Smooth muscle cell of the brain vasculature (primary cell): ENCODE measurements at places on chromosomes 1 and 21.

GRCh38 chr1:68166348-68166747, 66.0 kb downstream of the WLS start:
- DNase-seq = no peak

DNA sequence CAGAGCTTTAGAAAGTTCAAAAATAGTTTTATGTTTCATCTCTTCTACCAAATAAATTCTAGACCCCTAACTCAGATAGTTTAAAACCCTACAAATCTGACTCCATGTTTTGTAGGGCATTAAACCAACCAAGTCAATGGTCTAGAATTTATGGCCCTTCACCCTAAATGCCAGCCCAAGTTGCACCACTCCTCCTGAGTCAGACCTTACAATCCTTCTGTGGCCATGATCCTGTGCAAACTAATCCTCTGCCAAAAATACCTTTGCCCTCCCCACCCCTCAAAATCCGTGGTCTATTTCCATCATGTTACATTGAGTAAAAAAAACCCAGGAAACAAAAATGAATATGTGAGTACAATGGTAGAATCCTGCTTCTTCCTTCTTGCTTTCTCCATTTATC, 179.3 kb downstream of the NR5A2 start:
- DNase-seq = no peak

GRCh38 chr1:35845766-35846165, 37.2 kb upstream of the AGO1 start:
- DNase-seq = no peak

DNA sequence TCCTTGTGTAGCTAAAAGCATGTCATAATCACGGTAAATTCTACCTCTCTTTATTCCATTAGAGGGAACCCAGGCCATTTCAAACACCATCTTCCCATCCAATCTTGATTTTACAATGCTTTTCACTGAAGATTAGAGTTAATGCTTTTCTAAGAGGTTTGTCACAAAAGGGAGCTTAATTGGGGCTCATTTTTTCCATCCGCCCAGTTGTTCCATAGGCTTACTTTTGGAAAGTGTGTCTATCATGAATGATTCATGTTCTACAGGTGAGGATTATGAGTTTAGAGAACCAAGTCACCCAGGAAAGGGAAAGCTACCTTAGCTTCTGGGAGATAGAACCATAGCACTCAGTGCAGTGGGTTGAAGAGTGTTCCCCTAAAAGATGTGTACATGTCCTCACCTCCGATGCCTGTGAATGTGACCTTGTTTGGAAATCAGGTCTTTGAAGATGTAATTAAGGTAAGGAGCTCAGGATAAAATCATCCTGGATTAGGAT, 286.9 kb upstream of the RUNX1 start:
- DNase-seq = no peak

DNA sequence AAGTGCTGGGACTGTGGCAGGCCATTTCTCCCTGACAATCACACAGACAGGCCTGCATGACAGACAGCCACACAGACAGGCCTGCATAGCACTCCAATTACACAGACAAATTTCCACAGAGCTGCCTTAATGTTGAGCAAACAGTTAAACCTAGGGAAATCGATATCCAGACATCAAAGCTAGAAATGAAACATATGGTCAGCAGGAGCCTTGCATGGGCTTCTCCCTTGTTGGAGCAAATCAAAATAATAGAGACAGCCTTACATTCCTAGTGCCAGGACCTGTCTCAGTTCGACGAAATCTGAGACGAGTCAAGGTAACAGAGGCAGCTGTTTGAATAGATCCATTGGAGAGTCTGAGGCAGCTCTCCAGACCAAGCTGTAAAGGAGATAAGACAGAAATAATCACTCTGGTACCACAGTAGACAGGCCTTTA, 42.4 kb downstream of the OLFML3 start:
- no peak for DNase-seq

- DNase-seq = no peak
Observed at GRCh38 chr1:99820546-99820945, 29.6 kb upstream of the AGL start.

DNA sequence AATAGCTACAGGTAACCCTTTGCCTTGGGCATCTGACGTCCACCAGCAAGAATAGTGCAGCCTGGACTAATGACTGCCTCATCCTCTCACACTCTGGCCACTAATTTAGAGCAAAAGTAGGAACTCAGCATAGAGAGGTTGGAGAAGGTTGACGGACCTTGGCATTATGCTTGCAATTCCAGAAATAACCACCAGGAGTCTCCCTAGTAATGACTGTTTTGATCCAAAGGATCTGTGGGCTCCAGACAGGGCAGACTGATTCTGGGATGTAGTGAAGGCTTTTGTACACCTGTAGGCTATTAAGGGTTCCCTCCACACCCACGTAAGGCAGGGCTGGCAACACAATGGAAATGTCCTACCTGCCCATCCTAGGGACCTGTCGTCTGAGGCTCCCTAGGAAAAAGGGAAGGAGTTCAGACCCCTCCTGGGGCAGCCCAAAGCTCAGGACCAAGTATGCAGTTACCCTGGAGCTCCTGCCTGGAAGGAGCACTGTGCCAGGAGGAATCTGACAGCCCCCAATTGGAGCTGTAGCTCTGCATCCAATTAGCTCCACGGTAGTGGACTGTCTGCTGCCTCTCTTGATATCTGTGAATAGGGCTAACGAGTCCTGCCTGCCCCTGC, 91.0 kb upstream of the TMEM51 start:
- no peak for DNase-seq

- DNase-seq = peak; percentile 65
Observed at GRCh38 chr1:19918057-19918456, 5.4 kb downstream of the PLA2G2E start.

DNA sequence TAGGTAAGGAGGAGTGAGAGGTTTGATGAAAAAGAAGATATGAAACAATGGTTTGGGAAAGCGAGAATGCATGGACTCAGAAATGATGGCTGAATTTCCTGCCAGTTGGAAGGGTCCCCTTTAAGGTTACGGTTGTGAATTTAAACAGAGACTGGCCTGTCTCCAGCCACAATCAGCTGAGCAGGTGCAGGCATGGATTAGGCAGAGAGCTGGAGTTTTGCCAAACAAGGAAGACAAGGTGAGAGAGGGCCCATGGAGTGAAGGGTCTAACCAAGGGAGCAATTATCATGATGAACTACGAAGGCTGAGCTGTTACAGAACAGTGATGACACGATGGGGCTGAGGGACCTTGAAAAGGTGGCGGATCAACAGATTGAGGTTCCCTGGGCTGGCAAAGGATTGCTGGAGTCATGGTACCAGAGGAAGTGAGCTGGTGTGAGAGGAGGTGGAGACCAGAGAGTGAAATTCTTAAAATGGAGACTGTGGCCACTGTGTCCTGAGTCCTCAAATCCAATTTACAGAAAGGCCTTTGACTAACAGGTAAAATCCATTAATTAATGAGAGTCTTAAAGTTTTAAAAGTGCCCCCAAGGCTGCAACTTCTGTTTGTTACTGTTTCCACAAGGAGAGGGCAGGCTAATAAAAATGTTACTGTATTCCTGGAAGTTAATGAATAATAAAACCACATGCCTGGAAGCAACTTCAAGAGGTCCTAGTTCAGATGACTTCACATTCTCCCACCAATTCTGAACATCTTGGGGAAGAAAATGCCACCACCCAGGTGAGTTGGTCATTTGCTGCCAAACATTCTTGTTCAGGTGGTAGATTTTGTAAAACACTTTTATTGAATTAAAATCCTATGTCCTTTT, 41.5 kb downstream of the LHX9 start:
- DNase-seq = no peak

- DNase-seq = no peak
Observed at GRCh38 chr1:66383168-66383567, 150.8 kb upstream of the SGIP1 start.

DNA sequence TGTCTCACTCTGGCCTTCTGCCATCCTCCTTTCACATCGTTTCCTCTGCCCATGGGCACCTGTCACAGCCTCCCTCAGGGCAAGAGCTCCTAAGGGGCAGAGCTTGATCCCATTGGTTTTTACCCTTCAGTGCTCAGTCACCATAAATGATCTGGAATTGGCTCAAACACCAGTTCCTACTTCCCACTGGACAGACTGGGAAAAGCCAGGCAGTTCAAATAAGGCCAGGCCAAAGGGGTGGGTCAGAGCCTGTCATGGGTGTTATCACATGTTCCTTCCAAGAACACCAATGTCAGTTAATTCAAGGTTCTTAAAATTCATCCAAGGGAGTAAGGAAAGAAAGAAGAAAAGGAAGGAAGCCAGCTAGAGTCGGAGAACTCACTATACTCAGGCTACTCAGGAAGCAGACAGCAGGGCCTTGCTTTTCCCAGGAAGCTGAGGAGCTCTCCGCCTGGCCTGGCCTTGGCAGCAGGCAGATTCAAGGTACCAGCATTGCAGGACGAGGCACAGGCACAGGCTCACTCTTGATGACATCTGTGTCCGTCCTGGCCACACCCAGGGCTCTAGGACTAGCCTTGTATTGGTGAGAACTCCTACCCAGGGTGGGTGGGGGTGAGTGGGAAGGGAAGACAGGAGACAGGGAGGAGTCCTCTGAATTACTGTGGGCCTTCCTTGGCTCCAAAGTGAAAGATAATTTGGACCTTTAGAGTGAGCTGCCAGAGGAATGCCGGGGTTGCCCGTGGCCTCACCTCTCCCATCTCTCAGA, 32.2 kb upstream of the ARTN start:
- DNase-seq = no peak

- DNase-seq = no peak
Observed at GRCh38 chr1:12197483-12197880, 30.7 kb downstream of the TNFRSF1B start.

GRCh38 chr1:225876900-225877510, 5.2 kb downstream of the TMEM63A start:
- no peak for DNase-seq

- no peak for DNase-seq
Observed at GRCh38 chr1:212605441-212606394, 2.8 kb upstream of the ATF3 start.

DNA sequence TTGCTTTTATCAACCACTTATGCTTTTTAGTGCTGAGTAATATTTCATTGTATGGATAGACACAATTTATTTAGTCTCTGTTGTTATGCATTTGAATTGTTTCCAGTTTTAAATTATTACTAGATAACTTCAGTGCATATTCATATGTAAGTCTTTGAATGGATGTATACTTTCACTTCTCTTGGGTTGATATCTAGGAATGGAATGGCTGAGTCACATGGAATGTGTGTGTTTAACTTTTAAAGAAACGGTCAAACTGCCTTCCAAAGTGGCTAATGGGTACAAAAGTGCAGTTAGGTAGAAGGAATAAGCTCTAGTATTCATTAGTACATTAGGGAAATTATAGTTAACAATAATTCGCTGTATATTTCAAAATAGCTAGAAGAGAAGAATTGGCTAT, 82.4 kb downstream of the NPHS2 start:
- DNase-seq = no peak

DNA sequence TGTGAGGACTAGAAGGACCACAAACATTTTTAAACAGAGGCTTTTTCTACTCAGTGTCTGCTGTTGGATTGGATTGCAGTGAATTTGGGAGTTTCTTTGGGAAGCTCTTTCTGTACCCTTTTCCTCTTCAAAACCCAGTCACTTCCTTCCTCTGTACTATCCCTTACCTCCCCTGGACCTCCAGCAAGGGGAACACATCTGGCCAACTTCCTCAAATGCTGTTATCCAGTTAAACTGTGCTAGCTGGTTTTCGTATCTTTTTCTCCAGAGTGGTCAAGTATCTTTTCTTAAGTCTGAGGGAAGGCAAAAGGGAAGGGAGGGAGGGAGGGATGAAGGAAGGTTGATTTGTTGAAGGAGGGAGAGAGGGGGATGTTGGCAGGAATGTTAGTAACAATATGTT, 99.2 kb upstream of the TNR start:
- no peak for DNase-seq

GRCh38 chr1:201599548-201599947, 60.6 kb downstream of the NAV1 start:
- DNase-seq = no peak

DNA sequence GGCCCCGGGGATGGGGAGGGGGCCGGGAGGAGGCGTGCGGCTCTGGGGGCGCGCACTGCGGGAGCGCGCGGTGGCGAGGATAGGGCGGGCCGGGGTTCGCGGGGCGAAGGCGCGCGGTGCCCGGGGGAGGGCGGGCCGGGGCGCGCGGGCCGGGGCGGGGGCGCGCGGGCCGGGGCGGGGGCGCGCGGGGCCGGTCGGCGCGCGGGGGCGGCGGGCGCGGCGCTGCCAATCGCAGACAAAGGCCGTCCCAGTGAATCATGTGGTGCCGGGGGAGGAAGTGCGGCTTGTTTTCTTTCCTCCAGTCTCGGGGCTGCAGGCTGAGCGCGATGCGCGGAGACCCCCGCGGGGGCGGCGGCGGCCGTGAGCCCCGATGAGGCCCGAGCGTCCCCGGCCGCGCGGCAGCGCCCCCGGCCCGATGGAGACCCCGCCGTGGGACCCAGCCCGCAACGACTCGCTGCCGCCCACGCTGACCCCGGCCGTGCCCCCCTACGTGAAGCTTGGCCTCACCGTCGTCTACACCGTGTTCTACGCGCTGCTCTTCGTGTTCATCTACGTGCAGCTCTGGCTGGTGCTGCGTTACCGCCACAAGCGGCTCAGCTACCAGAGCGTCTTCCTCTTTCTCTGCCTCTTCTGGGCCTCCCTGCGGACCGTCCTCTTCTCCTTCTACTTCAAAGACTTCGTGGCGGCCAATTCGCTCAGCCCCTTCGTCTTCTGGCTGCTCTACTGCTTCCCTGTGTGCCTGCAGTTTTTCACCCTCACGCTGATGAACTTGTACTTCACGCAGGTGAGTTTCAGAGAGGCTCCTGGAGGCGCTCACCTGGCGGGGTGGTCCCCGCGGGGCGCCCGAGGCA, at the start of gene GPR137B:
Gene GPR137B (plus strand): TSS at position 287 of the 851 bp plus-strand sequence. CDS start 84 bp downstream, at position 371.
- DNase-seq = no peak

GRCh38 chr1:219927298-219927955, 930 bp downstream of the SLC30A10 start:
- DNase-seq = no peak

GRCh38 chr1:154911691-154912550, 24.6 kb downstream of the PMVK start:
- DNase-seq = no peak

DNA sequence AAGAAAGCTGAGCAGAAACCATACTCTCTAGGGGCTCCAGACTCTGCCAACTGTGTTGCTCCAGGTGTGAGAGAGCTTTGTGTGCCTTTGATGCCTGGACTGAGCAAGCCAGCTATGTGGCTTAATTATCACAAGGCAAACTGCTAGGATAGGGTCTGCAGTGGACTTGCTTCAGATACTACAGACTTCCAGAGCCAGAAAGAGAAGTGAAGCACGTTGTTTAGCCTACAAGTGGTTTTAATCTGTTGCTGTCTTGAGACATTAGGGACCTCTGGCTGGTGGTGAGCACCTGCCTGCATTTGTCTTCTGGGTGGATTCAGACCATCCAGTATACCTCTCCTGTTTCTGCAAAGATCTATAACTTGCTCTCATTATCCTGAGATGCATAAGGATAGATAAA, 353.4 kb upstream of the PLXNA2 start:
- no peak for DNase-seq

GRCh38 chr1:36835696-36836095, 198.6 kb downstream of the GRIK3 start:
- DNase-seq = no peak
